ENCODE measurements at places on chromosomes 3 and 15. TPM values are rescaled to one million over a fixed set of nuclear protein-coding genes. Genes with fewer than 3 reads are reported as not detected.

SIDT1 gene
- not detected for total RNA-seq

SMCO1 gene
- total RNA-seq = not detected

POLQ gene
- total RNA-seq = 0.99 TPM

TGM5 gene
- not detected for total RNA-seq

DNA sequence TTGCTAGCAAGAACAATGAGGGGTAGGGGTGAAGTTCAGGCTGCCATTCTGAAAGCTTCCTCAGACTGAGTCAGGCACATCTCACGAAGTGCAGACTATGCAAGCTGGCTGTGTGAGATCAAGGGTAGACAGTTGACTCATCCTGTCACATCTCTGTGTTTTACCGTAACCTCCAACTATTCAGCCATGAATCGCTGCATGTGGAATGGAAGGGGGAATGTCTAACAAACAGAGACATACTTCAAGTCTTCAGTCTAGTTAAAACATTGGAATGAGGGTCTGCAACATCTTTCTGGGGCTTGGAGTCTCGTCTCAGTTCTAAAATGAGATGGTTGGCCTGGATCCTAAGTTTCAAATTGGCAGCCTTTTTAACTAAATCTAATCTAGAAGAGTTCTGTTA lies 25.9 kb downstream of the AGTR1 start:
- DNase-seq = peak; percentile 20

GRCh38 chr3:143476965-143477640 lies 357.5 kb downstream of the CHST2 start:
- DNase-seq = no peak

GRCh38 chr3:77427528-77427927 lies 387.6 kb downstream of the ROBO2 start:
- no peak for DNase-seq

- DNase-seq = no peak
These were observed 1123.7 kb downstream of the IGSF11 start for GRCh38 chr3:117910820-117911521.

DNA sequence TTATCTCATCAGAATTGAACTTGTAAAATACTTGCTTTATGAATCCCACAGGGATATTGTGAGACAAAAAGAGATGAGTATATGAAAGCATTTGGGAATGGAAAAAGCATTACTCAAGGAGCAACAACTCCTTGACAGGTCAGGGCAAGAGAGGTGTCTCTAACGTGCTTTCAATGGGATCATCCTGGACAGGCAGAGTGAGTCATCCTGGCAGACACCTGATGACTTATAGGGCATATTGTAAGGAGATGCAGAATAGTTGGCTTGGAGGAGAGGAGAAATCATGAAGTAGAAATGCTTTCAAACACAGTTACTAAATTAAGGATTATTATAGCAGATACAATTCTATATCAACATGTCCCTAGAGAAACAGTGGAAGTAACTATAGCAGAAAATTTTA lies 71.9 kb upstream of the THSD4 start:
- DNase-seq = no peak

- peak; percentile 80 for DNase-seq
These were observed 2.9 kb downstream of the GATA2 start for GRCh38 chr3:128489927-128490649.

DNA sequence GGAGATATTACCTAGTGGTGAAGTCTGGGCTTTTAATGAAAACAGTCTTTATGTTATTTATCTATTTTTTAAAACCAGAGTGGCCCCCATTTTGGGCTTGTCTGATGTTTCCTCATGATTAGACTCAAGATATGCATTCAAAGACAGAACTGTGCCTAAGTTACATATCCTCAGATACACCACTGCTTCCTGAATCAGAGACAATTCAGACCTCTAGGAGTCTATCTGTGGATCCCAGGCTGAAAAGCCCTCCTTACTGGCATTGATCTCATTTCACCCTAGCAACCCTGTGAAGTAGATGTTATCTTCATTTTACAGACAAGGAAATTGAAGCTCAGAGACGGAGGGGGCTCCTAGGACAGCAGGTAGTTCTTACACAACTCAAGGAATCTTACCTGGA lies 16.8 kb upstream of the TGM5 start:
- DNase-seq = no peak

DNA sequence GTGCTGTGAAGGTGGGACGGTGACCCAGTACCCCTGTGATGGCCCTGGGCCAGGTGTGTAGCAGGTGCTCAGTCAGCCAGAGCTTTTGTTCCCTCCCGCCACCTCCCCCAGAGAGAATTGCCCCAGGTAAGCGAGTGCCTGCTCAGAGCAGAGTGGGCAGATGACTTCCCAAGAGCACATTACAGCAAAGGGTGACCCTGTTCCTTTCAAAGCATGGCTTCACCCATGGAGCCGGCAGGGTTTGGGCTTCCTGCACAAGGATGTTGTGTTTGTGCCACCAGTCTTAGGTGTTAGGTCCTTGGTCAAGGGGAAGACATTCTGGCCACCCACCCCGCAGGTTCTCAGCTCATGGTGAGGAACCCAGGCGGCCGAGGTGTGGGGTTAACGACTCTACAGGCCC lies 30.7 kb downstream of the SLC6A6 start:
- no peak for DNase-seq

DNA sequence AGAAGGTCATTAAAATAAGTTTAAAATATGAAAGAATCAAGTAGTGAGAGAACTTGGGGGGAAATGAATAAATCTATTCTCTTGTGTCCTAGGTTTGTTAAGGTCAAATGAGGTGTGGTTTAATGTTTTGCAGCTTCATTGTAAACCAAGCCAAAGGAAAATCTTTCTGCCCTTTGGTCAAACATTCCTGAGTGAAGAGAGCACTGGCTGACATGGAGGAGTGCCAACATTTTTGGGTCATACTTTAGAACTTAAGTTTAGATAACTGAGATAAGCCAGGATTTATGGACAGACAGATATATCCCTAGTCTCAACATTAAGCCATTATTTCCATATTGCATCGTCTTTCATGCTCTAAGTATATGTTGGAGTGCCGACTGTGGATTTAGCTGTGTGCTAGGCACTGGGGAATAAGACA lies 66.4 kb downstream of the PTPRG start:
- peak; percentile 66 for DNase-seq

DNA sequence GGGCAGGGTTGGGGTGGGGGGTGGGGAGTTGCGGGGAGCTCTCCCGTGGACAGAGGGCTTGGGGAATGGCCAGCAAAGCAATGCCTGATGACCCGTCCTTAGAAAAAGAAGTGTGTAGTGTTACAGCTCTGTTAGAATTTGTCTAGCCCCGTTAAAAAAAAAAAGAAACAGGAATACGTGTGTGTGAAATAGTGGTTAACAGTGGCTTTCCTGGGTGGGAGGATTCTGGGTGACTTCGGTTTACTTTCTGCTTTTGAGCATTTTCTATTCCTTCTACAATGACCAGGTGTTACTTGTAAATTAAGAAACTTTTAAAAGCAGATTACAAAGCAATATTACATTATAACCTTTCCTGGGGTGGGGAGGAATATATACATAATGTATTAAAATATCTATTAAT lies 25.0 kb downstream of the H1-8 start:
- no peak for DNase-seq
